ENCODE measurements at places on chromosomes 16 and 17.

DNA sequence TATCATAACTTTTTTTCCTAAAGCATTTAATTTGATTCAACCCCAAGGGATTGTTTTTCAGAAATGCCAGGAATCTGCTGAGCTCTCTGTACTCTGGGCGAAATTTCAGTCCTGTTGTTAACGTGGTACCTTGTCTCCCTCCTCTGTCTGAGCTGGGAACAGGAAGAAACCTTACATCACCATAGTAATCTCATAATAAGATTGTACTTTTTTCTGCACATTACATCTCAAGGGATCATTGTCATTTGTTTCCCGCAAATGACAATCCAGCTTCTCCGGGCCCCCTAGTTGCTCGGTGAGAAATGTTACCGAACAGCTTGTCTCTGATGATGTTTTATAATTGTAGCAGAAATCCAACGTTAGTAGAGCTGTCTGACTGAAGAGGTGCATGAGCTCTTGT lies 152.7 kb upstream of the ERCC4 start:
- no peak for DNase-seq

DNA sequence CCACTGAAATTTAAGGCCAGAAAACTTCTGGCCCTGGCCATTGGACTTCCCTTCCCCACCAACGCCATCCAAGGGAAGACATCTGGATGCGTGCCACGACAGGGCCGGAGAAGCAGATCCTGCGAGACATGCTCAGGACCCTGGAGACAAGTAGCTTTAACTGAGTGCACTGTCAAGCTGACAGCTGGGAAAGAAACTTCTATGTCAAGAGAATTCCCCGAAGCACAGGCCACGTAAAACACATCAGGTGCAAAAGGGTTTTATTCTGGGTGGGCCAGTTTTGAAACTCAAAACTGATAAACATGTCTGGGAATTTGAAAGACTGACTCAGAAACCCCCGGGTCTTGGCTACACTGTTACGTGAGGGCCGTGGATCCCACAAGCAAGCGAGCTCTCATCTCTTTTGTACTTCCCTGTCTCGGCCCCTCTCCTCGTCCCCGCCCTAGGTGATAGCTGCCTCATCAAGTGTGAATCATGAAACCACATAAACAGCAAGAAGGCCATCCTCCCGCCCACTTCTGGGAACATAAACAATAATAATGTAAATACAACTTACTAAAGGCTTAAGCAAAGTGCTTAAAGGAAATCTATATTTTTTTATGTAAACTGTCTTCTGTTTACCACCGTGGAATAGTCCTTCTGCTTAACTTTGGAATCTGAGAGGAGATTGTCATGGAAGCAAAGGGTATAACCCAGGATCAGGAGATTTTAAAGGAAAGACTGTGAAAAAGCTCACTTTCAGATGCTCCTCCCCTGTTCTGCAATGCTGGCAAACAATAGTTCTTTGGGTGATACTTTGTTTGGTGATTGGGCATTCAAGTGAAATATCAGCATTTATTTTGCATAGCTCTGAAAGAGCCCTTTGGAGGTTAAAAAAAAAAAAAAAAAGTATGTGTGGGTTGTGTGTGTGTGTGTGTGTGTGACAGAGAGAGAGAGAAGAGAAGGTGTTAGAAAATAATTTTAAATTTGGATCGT lies 406.0 kb upstream of the MAF start:
- no peak for DNase-seq

DNA sequence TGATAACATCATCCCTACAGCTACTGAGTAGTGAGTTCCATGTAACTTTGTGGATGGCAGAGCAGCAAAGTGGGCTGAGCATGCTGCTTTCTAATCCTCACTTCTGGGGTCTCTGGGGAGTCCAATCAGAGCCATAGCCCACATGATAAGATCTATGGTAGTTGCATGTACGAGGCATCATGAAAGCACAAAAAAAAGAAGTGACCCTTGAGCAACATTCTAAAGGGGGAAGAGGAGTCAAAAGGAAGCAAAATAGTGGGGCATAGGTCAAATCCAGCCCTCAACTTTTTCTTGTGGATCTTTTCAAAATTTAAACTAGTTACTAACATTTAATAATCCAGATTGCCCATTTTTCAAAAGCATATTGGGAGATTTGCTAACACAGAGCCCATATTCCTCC lies 208.5 kb upstream of the TOX3 start:
- no peak for DNase-seq

GRCh38 chr16:743794-744500 lies 3.1 kb upstream of the CIAO3 start:
- no peak for DNase-seq

DNA sequence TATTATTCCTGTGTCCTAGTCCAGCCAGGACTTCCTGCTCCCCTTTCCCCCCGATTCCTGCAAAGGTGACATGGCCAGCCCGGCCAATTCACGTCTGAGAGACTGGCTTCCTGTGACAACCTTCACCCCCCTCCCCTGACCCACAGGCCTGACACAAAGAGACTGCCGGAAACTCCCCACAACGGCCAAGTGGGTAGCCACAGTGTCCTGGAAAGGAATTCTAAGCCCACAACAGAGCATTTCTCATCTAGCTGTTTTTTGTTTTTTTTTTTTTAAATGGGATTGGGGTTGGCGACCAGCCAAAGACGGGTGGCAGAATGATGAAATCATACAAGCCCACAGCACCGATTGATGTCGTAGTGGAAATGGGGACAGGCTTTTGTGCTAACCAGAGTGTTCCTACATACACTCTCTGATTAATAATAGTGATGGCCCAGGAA lies 2.8 kb upstream of the XAF1 start:
- DNase-seq, result no peak

DNA sequence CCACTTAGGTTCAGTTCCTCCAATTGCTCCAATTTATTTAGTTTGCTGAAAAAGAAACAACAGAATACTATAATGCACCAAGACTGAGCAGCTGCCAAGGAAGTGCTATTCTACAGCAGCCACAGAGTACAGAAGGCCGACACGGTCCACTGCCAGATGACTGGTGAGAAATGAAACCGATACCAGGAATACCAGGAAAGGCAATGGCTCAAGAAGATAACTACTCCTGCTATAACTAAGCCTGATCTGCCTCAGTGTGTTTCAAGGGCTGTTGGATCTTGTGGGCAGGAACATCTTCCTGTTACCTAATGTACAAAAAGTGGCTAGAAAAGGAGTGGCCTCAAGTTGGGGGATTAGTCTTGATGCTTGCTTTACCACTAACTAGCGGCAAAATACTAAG lies 32.8 kb downstream of the MARVELD3 start:
- DNase-seq, result no peak
